CD4-positive, alpha-beta T cell treated with Interleukin-15 for 4 hours (primary cell): ENCODE measurements at places on chromosomes 16 and 17.

DNA sequence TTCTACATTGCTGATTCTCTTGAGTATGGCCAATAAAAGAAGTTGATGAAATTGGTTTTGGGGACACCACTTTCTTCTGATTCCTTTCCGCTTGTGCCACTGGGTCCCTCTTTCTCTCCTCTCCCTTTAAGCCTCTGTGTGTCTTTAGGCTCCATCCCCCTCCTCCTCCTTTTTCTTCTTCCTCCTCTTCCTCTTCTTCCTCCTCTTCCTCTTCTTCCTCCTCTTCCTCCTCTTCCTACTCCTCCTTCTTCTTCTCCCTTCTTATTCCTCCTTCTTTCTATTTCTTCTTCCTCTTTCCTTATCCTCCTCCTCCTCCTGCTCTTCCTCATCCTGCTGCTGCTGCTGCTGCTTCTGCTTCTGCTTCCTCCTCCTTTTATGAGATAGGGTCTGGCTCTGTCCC is 93.7 kb downstream of the CHD9NB start:
- DNase-seq: no peak

DNA sequence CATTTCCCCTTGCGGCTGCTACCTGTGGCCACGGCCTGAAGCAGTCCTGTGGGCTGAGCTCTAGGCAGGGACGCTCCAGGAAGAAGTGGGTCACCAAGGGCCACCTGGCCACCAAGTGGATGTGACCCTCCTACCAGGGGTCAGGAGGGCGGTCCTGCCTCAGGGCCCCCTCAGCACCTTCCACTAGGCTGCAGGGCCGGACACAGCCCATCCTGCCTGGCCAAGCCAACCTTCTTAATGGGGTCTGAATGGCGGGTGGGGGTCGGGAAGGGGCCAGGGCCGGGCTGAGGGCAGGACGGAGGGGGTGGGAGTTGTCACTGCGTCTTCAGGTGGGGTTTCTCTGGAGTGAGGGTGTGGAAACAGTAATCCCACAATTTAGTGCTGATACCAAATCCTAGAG is 13.2 kb upstream of the MLKL start:
- DNase-seq: no peak

DNA sequence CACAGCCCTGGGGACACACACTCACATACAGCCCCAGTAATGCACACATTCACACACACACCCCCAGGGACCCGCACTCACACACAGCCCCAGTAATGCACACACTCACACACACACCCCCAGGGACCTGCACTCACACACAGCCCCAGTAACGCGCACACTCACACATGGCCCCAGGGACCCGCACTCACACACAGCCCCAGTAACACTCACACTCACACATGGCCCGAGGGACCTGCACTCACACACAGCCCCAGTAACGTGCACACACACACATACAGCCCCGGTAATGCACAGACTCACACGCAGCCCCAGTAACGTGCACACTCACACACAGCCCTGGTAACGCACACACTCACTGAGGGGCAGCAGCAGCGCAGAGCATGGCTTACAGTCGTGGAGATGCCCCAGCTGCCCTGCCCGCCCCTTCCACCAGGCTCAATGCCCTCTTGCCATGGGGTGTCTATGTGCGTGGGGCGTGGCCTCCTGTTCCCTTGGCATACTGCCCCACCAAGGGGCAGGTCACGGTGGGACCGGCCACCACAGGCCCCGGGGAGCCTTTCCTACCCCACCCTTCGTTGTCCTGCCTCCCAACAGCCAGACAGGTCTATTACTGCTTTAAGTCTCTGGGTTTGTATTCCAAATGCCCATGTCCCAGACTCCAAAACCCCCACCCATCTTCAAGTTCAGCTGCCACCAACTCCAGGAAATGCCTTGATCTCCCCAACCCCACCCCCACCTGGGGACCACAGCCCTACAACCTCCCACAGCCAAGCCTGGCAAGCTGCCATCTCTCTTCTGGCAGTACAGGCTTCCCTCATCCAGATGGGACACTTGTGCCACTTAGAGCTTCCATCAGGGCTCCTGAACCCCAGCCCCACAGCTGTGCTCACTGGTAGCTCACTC is 2.7 kb downstream of the CCDC102A start:
- no peak for DNase-seq

DNA sequence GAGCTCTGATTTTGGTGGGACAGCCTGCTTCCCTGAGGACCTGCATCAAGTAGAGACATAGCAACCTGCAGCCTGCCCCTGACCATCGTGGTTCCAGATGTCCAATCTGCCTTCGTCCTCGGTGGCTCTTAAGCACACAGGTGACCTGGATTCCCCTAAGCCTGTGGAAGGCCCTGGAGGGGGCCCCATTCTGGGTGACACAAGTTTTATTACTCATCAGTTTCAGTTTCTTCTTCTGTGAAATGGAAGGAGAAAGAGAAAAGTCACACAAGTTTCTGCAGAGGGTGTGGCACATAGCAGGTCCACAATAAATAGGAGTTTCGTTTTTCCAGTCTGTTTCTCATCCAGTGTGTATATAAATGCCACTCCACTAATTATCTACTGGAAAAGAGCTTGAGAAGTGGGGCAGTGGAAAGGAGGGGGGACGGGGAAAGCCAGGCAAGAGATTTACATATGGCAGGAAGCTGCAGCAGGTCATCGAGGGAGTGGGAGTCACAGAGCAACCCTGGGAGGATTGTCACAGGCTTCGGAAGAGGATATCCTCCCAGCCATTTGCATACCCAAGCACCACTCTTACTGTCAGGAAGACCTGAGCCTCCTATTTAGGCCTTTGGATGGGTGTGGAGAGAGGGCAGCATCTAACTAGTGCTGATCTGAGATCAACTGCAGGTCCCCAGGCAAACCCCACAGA is 10.0 kb upstream of the NOS2 start:
- DNase-seq: peak; percentile 4

DNA sequence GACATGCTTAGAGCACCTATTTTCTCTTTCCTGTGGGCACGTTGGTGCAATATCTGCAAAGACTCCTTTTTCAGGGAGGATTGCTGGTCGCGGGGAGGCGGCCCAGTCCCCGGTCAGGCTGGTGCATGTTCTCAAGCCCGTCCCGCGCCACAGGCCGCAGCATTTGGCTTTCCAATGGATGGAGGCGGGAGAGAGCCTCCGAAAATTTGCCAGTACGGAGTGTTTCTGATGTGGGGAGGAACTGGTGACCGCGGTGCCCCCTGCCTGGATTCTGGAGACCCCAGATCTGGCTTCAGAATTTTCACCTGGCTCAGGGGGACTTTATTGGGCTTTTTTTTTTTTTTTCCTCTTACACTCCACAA is 2.3 kb downstream of the CMIP start:
- no peak for DNase-seq

GRCh38 chr17:72846399-72846798 is 246.1 kb downstream of the SLC39A11 start:
- no peak for DNase-seq

DNA sequence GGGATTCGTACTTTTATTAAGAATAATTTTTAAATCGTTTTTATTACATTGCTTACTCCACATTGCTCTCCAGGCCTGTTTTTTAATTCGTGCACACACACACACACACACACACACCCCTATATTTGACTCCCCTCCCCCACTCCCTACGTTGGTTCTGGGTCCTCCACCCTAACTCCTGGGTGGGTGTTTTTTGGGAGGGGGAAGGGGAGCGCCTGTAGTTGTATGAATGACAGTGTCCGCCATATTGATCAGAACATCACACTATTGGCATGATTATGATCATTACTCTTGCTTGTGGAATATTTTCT is 1.3 kb downstream of the GNAO1 start:
- DNase-seq: no peak
